ENCODE measurements at places on chromosomes 2 and 18.

DNA sequence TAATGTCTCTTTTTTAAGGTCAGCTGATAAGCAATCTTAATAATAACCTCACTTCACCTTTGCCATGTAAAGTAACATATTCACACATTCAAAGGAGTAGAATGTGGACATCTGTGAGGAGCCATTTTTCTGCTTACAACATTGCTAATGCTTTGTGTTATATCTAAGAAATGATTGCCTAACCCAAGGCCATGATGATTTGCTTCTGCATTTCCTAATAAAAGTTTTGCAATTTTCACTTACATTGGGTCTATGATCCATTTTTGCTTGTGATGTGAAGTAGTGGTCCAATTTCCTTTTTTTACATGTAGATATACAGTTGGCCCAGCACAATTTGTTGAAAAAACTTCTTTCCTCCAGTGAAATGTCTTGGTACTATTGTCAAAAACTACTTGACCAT is 22.0 kb downstream of the RELCH start:
- no peak for DNase-seq

DNA sequence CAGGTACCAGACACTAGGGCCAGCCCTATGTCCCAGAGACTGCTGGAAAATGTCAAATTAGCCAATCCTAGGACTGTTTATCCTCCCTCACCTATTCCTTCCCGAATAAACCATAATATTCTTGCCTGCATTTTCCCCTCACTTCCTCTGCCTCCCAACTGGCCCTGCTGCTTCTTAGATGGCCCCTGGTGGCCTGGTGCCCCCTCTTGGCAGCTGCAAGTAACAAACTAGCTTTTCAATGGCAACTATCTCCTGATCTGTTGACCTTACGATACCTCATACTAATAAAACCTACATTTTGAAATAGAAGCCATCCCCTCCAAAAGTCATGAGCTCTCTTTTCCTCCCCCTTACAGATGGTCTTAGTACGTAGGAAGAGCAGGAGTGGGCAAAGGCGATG is 132.0 kb downstream of the ALPK2 start:
- DNase-seq = peak; percentile 25

GRCh38 chr2:241412144-241412543 is 56.1 kb downstream of the FARP2 start:
- peak; percentile 21 for DNase-seq

DNA sequence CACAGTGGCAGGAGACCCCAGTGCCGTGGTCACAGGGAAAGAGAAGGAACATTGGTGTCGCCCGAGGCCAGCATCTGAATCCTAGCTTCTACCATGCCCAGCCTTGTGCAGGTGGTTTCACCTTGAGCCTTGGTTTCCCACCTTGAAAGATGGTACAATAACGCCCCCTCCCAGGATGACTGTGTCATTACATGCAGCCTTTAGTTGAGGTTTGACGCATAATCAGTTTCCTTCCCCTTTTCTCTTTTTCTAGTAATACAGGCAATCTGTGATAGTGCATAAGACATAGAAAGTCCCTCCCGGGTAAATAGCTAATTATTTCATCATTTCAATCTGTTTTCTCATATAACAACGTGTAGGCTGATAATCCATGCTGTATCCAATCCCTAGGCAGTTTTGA is 29.8 kb upstream of the ZNF407 start:
- no peak for DNase-seq

DNA sequence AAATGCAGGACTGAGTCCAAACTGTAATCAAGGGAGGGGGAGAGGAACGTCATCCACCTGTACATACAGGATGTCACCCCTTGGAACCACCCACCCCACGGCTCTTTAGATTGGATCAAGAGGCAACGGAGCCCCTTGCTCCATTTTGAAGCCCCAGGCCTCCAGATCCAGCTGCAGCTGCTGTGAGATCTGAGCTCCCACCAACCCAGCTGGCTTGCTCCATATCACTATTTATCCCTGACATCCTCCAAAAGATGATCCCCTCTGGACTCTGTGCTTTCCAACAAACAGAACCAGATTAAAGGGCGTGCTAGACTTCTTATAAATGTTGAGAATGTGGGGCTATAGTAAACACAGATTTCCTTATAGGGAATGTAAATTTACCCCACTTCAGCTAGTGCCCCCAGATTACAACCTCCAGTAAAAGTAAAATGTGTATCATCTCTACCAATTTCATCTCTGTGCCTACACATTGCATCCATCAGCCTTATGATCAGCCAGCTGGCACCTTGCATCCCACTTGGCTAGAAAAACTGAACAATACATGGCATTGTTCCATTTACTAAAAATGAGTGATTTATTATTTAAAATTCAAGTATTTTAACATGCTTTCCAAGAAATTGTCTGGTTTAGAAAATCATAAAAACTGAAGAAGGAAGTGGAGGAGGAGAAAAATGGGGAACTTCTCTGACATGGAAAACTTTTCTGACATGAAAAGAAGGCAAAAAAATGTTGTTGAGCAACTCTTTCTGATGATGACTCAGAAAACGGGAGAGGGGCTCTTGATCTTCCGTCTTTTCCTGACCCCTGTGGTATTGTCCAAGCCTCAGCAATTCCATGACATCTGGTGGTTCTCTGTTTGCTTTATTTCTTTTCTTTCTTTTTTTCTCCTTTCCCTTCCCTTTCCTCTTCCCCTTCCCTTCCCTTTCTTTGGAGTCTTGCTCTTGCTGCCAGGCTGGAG is 262.6 kb upstream of the THUMPD2 start:
- no peak for DNase-seq

- DNase-seq = no peak
These were observed 293.2 kb upstream of the ZNF804A start for GRCh38 chr2:184305105-184305504.

DNA sequence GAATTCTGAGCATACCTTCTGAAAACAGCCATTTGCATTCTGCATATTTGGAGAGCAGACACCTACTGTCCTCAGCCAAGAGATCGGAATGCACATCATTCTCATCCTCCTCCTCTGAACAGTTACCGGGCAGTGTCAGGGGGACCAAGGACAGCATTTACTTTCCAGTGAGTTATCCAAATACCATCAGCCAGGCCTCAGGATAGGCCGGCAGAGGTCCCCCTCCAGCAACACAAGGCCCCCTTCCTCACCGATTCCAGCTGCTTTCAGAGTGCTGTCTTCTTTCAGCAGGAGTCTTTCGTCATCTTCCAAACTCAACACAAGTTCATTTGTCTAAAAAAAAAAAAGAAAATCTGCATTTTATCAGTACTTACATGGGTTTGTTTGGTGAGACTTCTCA is 55.3 kb downstream of the C2orf76 start:
- DNase-seq = no peak

DNA sequence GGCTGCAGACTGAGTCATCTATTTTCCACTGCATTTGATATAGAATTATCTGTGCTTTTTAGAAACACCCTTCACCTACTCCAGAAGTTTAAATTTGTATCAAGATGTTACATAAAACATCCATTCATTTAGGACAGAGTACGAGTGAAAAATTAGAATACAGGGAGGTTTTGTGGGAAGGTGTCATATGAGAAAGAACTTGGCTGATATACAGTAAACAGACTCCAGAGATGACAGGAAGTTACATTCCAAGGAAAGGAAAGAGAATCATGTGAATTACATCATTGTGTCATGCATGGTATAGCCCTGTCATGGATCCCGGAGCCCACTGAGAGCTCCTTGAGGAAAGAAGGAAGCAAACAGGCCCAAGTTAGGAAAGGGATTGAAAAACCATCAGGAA is 341.5 kb upstream of the PKDCC start:
- no peak for DNase-seq

GRCh38 chr2:226791056-226791486 is 8.5 kb downstream of the IRS1 start:
- DNase-seq = peak; percentile 79

DNA sequence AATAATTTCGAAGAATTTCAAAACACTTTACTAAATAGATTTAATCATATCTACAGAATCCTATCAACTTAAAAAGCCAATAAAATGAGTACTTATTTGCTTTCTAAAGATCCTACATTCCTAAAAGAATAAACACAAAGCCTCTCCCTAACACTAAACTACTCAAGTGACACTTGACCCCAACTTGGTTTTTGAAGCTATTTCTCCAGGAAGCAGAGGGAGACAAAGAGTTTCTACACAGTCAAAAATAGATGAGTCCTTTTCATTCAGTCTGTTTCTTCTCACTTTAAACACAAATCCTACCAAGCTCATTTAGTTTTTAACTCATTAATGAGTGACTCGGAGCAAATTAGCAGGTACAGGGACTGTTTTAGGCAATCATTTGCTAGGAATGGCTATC is 2.1 kb downstream of the ATL2 start:
- no peak for DNase-seq

DNA sequence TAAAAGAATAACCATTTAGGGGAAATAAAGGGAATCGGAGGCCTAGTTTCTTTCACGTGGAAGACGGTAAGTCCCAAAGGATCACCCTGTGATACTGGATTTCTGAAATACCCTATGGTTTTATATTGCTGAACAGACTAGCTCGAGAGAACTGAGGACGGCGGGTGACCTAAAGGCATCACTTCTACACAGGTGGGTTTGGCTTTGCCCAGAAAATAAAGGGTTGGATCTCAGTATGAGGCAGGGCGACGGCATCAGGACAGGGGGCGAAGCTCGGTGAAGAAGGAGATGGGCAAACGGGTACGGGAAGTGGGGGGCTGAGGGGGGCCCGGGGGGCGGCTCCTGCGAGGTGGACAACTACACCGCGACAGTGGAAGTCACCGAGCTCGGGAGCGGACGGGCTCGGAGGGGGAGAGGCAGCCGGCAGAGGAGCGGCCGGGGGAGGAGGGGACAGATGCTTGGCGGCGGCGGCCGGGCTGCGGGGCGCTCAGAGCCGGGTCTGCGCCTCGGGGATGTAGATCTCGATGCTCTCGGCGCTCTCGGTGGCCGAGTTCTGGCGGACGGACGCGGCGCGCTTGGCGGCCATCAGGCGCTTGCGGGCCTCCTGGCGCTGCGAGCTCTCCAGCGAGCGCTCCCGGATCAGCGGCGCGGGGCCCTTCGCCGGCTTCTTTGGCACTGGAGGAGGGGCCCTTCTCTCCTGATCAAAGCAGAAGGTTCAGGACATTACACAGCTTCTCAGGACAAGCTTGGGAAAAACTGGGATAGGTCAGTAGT is 48.9 kb downstream of the TGIF1 start:
- peak; percentile 26 for DNase-seq

- no peak for DNase-seq
These were observed 61.9 kb upstream of the HK2 start for GRCh38 chr2:74772046-74772445.

DNA sequence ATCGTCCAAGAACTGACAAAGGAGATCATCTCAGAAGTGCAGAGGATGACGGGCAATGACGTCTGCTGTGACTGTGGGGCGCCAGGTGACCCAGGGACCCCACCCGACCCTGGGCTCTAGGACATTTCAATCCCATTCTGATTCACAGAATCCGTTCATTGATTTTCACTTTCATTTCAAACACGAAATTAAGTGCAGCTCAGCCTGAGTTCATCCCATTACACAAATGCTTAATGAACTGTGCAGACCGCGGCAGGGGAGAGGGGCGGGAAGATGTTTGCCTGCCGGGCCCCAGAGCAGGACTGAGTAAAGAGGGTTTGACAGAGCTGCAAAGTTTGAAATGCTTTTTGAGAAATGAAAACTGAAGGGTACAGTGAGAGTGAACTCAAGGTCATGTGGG is 67.1 kb downstream of the ITGB1BP1 start:
- DNase-seq = no peak

- no peak for DNase-seq
These were observed 102.9 kb downstream of the PRKCE start for GRCh38 chr2:45754131-45755010.

- DNase-seq = peak; percentile 27
These were observed at the start of gene EDAR for GRCh38 chr2:108988796-108989713. EDAR (minus strand) TSS chr2:108989220; CDS start chr2:108931014, 58,206 bp downstream.

DNA sequence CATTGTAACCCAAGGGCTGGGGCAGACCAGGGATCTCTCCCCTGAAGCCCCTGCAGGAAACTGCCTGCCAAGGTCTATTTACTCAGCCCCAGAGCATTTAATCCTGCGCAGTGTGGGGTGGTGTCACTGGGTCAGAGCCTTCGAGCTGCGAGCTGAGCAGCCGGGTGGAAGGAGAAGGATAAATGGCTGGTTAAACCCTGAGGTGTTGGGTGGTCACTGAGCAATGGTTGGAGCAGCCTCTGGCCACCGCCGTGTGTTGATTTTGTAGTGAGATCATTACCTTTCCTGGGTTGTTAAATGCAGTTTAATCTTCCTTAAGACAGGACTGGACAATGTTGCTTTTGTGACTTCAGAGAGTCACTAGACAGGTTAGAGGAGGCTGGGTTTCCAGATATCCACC is 98.1 kb downstream of the SETBP1 start:
- peak; percentile 73 for DNase-seq

DNA sequence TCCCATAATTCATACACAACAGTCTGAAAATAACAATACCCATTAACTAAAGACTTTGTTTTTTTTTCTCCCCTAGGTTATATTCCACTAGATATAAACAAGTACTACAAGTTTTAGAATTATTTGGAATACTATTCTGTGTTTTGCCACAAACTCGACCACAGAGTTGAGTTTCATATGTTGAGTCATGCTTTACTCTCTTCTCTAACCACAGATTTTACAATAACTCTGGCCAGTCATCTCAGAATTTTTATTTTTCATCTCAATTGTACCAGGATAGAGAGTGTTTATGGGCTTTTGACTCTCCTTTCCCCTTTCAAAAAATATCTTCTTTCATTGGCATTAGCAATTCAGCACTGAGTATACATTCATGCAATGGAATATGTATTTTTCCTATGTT is 348.7 kb upstream of the GALNT5 start:
- no peak for DNase-seq

DNA sequence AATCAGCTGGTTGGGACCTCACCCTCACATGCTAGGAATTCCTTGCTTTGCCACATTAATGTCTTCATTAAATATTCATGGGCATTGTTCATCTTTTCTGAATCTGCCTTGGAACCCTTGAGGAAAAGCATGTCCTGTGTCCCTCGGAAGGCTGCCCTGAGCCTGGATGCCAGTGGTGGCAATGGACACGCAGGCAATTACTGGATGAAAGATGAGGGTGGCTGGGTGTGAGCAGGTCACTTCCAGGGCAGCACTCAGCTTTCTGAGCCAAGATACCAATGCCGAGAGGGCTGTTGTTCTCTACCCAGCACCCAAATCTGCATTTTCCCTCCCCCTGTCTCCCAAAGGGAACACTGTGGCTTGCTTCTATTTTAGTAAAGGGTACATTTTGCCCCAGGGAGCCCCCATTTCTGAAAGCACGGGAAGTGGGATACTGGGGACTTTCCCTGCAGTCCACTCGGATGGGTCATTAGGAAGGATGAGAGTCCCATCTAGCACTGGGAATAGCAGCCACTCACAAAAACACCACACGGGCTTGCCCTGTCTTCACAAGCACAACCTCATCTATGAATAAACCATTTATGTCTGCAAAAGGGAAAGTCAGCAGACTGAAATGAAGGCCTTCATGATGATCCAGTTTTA is 234.8 kb downstream of the SOX11 start:
- no peak for DNase-seq

GRCh38 chr2:61045999-61046398 is 19.7 kb upstream of the SANBR start:
- no peak for DNase-seq

DNA sequence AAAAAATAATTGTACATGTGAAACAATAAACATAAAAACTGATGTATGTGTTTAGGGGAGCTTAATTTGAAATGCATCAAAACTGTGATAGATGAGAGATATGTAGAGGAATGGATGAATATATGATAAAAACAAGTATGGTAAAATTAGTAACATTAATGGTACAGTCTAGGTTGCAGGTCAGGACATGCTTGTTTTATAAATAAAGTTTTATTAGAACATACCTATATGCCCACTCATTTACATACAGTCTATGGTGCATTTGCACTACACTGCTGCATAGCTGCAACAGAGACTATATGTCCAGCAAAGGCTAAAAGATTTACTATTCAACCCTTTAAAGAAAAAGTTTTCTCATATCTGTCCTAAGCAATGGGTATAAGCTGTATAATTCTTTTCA is 236.6 kb upstream of the CCDC68 start:
- DNase-seq = no peak

All from NCI-H2081 (cell line).